ENCODE measurements at places on chromosomes 12 and 14.
A peak's percentile ranks its signal among the peaks of the same experiment; 100 is the strongest.

- DNase-seq: no peak
Observed at GRCh38 chr12:88448337-88448915, 131.8 kb downstream of the KITLG start.

DNA sequence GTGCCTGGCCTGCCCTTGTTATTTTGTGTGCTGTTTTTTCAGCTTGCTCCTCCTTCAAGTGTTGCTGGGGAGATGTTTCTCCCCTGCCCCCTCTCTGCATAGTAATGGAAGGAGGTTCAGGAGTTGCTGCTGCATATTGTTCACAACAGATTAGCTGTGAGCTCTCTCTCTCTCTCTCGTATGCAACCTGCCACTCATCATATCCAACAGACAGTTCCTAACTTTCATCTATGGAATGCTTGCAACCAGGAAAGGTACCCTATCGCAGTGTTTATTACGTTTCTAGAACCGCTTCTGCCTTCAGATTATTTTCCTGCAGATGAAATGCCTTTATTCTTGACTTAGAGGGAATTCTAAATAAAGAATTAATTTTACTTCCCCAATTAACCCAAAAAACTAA lies 372.9 kb downstream of the RMST start:
- DNase-seq: no peak

GRCh38 chr14:29584992-29585391 lies 342.7 kb downstream of the PRKD1 start:
- DNase-seq: no peak

DNA sequence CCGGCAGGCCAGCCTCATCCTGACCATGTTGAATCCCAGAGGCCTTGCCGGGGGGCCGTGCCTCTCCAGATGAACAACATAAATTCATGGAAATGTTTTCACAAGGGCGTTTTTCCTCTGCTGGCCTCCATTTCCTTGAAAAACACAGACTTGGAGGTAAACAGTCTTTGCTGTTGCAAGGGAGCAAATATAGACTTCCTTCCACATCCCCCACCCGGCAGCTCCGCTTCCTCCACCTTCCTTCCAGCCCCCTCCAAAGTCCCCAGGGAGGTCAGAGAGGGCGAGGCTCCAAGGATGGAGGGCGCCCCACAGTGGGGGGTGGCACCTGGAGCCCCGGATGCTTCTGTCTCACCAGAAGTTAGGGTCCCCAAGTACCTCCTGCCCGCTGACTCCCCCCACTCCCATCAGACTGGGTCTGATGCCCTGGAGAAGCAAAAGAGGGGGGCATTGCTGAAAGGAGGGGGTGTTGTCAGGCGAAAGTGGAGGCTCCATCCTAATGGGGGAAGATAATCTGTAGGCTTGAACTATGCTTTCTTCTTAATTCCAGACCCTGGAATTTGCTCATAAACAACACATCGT lies 31.1 kb downstream of the CALM1 start:
- no peak for DNase-seq

GRCh38 chr12:89166525-89166934 lies 185.8 kb downstream of the DUSP6 start:
- no peak for DNase-seq

- DNase-seq: no peak
Observed at GRCh38 chr14:67833403-67833802, 13.8 kb downstream of the RAD51B start.

DNA sequence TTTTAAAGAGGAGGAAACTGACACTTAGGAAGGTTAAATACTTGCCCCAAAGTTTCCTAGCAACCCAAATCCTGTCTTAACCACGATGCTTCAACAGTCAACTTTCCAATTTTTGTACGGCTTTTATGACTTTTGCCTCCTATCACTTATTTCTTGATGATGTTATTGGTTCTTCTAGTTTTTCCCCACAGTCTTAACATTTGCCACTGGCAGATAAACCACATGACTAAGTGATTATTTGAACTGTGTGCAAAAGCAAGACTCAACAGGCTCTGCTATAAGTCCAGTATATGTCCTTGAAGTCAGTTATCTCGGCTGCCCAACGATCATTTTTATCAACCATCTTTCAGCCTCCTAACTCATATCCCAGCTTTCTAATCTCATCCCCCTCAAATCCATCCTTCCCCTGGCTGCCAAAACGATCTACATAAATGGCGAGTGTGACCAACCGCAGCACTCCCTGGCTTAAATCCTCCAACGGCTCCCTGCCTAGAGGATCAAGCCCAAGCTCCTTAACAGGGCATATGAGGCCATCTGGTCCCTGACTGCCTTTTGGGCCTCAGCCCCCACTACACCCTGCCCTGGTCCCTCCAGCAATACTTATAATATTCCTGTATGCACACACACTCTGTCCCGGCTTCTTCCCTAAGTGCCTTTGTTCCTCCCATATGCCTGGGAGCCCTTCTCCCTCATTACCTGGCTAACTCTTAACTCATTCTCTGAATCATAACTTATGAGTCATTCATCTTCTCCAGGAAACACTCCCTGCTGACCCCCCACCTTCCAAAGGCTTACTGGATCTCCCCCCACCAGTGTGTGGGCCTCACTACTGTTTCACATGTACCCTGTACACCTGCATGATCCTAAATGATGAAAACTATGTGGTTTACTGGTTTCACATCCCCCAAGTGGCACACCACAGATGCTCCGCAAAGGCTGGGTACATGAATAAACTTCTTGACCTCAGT lies 8.8 kb downstream of the VPS37B start:
- peak; percentile 83 for DNase-seq

GRCh38 chr12:122421187-122421820 lies 1.2 kb downstream of the CLIP1 start:
- no peak for DNase-seq

DNA sequence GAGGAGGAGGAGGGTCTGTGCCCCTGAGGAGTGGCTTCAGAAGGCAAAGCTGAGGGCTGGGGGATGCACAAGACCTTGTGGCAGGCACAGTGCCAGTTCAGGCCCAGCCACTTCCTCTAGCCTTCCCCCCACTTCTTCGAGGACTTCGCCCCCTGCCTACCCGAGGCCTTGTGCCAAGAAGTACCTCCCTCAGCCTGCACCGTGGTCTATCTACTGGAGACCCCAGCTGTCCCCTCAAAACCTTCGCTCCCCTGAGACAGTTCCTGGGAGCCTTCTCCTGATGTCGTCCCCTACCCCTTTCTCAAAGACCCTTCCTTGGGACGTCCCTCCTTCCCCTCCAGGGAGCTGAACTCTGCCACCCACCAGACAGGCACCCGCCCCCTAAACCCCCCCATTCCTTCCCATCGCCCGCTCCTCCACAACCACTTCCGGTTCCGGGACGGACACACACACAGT lies 604 bp downstream of the ZNF384 start:
- DNase-seq: no peak

GRCh38 chr12:109044241-109044640 lies 8.1 kb upstream of the USP30 start:
- DNase-seq: no peak

DNA sequence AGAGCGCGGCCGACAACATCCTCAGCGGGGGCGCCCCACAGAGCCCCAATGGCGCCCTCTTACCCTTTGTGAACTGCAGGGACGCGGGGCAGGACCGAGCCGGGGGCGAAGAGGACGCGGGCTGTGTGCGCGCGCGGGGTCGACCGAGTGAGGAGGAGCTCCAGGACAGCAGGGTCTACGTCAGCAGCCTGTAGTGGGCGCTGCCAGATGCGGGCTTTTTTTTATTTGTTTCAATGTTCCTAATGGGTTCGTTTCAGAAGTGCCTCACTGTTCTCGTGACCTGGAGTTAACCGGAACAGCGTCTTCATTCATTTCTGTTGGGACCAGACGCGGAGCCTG lies 103.8 kb upstream of the FKBP4 start:
- no peak for DNase-seq

DNA sequence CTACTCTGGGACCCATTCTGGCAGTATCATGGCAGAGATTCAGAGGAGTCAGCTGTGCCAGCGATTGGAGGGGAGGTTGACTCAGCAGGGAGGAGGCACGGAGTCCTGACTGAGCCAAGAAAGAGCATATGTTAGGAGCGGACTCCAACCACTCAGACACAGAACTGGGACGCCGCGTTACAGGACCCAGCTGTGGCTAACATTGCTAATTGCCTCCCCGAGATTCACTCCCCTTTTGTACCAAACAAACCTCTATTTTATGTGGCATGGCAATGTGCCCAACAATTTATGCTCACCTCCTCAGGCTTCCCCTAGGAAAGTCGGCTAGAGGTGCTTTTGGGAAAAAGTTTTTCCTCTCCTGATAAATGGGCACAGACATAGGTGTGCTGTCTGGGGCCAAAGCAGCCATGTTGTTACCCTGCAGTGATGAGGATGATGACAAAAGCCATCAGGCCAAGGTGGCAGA lies 15.2 kb upstream of the CLIP1 start:
- no peak for DNase-seq

All from RWPE2 (cell line).